ENCODE measurements at places on chromosomes 4 and X.

DNA sequence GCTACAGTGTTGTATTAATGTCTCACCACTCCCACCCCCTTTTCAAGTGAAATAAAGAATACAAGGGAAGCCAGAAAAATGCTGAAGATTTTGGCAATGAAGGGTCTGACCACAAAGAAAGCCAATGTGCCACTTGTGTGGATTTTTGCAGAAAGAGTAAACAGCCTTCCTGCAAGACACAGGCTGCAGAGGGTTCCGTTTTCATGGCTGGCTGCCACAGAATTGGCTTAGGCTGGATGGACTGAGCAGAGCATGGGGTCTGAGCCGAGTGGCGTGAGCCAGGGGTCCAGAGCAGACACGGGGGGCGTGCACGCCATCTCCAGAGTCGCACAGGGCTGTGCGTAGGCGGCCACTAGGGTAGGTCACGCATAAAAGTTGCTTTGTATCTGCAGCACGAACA is 69.2 kb downstream of the MTNR1A start:
- no peak for ATAC-seq

- ATAC-seq = no peak
Measured at GRCh38 chrX:25144043-25144940, 128.5 kb upstream of the ARX start.

GRCh38 chrX:151754641-151755215 is 20.2 kb downstream of the CNGA2 start:
- ATAC-seq = peak; percentile 65

DNA sequence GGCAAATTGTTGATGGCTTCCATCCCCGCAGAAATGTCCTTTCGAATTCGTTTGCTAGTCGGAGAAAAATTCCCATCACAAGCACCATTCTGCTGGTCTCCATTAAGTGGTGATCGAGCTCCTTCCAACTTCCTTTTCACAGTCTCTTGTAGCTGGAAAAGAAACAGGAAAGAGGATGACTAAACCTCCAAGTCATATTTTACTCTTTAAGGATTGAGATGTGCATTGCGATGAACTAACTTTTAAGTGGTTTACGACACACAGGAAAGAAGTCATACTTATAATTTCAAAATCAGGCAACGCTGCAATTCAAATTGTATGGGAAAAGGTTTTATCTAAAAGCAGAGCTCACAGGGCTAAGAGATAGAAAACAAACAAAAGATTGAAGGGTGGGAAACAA is 225.2 kb downstream of the MGST2 start:
- ATAC-seq = no peak

DNA sequence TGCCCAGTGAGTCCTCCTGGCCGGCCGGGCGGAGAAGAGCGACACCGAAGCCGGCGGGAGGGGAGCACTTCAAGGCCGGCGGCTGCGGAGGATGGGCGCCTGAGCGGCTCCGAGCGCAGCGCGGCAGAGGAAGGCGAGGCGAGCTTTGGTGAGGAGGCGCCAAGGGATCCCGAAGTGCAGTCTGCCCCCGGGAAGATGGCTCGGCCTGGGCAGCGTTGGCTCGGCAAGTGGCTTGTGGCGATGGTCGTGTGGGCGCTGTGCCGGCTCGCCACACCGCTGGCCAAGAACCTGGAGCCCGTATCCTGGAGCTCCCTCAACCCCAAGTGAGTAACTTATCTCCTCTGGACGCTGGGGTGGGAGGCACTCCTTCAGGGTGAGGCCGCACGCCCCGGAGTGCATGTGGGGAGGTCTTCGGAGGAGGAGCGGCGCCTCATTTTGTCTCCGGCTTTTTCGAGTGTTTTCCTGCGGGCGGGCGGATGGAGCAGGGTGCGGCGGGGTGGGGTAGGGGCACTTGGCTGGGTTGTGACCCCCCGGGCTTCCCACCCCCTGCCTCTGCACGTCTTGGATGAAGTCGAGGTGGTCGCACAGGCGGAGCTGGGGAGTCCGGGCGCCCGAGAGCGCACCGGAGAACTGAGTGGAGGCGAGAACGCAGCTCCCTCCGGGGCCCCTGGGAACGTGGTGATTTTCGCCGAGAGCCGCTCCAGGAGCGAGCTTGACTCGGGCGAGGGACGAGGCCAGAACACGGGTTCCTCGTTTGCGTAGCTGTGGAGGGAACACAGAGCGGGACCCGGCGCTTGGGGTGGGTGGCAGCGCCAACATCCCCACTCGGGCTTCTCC is 979 bp downstream of the EFNB1 start:
- no peak for ATAC-seq

Data from esophagus mucosa (tissue), 1 donor.